ENCODE measurements at places on chromosomes 2 and 18.
A peak's percentile ranks its signal among the peaks of the same experiment; 100 is the strongest.

DNA sequence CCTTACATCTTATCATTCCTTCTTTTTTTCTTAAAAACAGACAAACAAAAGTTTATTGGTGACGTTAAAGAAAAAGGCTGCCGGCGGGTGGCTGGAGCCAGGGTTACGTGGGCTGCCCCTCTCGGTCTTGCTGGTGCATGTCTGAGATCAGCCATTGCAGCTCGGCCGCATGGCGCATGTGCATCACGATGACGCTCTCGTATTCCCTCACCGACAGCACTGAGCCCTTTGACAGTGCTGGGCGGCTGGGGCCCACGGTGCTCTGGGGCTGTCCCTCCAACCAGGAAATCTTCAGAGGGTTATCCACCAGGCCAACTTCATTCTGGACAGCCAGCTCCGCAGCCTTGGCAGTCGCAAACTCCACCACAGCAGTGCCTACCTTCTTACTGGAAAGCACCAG is 1081.8 kb upstream of the TMEFF2 start:
- no peak for DNase-seq

DNA sequence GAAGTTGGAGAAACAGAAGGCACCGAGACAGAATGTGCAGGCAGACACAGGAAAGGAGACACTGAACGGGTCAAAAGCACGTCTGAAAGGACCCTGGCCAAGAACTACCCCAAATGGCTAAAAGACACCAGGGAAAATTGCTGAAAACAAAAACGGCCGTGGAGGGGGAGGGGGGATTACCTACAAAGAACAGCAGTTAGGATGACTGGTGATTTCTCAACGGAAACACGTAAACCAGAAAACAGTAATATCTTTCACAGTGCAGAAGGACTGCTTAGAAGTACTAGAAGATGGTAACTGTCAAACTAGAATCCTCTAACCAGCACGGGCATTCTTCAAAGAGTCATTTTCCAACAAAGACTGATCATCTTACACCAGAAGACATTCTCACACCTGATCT is 142.6 kb downstream of the HDAC4 start:
- no peak for DNase-seq

- DNase-seq, result no peak
Measured at GRCh38 chr2:70942396-70943204, 6.9 kb downstream of the ATP6V1B1 start.

DNA sequence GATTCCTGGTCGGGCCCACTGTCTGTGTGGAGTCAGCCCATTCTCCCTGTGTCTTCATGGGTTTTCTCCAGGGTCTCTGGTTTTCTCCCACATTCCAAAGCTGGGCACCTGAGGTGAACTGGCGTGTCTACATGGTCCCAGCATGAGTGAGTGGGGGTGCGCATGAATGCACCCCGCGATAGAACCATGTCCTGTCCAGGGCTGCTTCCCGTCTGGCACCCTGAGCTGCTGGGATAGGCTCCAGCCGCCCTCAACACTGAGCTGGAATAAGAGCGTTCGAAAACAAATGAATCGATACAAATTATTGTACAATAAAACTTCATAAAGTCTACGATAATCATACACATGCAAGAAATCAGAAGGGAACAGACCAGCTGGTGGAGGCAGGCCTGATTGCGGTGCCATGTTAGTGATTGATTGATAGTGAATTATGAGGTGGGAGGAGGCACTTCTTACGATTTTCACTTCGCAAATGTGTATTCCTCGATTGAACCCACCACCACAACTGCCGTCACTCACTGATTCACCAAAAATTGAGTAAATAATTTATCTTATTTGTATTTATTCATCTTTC is 186.6 kb downstream of the MGAT5 start:
- DNase-seq, result no peak

- no peak for DNase-seq
Measured at GRCh38 chr18:25360301-25360899, 8.4 kb upstream of the ZNF521 start.

DNA sequence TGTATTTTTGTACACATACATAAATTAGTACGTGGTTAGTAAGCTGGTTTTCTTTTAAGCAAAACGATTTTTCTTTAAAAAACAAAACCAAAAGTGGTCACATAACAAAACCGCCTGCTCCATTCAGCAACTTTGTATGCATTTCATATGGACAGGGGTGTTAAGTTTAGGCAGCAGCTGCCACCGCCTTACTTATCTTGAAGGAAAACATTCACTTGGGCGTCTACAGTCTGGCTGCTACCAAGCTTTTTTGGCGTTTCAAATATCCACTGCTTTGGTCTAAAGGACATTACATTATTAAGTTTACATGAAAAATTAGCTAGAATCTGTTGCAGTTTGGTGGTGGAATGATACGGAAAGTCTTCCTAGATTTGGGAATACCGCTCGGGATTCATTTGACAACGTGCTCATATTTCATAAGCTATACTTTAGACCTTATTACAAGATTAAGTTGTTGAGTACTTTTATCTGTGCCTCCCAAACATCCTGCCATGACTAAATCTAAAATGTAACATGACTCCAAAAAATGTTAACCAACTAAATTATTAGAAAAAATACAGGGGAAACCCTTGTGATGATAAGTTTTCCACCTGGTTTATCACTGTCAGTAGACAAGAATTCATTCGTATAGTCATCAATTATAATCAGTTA is 214.8 kb downstream of the NEDD4L start:
- DNase-seq, result no peak

DNA sequence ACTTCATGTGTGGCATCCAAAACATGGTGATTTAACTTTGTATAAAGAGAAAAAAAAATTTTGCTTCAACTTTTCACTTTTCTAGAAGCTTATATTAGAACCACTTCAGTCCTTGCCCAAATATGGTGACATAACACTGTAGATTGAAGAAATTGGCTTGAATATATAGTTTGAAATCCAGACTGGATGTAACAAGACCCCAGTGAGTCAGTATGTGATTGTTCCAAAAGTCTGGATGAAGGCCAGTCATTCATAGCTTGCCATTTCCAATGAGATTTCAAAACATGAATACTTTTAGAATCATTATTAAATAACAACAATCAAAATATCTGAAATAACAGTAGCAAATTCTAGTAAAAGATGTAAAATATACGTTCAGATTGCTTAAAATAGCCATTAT is 104.8 kb upstream of the FN1 start:
- DNase-seq, result no peak

DNA sequence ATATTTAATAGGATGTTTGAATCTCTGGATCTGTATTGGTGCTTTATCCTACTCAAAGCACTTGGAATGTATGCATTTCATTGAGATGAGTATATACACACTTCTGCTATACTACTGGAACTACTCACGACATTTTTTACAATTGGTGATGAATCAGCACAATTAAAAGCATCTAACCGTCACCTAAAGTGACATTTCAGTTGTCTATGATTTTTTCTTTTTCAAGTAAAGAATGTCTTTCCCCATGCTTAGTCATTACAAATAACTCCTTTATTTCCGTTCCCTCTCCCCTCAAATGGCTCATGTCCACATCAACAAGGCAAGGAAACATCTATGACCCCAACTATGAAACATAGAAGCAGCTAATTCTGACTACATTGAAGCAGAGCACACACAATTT is 77.3 kb downstream of the CLIP4 start:
- no peak for DNase-seq

GRCh38 chr2:202782940-202783558 is 88.5 kb downstream of the ICA1L start:
- DNase-seq, result no peak

DNA sequence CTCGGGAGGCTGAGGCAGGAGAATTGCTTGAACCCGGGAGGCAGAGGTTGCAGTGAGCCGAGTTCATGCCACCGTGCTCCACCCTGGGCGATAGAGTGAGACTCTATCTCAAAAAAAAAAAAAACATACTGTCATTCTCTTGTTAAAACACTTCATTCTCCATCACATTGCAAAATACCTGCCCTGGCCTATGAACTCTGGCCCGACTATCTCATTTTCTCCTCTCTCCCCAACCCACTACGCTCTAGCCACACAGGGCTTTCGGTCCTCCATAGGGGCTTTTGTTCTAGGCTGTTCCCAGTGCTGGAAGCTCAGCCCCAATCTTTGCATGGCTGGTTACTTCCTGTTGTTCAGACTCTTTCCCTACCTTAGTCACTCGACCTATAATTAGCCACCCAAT is 10.3 kb downstream of the CEP76 start:
- no peak for DNase-seq

DNA sequence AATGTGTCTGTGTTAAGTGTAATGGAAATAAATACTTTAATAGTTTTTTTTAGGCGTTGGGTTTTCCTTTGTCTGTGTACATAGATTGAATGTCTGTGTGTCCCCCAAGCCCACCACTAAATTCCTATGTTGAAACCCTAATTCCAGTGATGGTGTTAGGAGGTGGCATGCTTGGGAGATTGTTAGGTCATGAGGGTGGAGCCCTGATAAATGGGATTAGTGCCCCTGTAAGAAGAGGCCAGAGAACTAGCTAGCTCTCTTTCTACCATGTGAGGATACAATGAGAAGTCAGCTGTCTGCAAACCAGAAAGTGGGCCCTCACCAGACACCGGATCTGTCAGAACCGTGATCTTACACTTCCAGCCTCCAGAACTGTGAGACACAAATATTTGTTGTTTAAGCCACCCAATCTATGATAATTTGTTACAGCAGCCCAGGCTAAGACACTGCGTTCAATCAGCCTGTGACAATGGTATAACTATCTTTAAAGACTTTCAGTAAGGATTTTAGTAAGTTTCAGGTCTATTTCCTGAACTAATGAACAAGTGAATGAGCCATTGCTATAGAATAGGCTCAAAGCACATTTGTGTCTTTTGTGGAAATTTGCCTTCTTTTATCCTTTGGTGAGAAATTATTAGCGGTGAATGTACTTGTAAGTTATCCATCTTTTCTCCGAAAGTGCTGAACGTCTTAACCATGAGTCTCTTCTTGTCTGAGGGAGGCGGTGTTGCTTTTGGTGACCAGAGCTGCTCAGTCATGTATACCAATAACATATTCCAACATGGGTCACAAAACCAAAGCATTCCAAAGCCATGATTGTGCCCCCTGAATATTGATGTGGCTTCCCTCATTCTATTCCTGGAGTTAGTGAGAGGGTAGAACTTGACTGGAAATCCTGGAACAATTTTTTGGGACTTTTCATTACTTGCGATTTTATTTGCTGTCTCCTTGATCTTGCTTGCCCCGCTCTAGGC is 29.6 kb upstream of the IL1R1 start:
- DNase-seq, result no peak

- DNase-seq, result no peak
Measured at GRCh38 chr2:200408428-200409316, 101.2 kb downstream of the KCTD18 start.

DNA sequence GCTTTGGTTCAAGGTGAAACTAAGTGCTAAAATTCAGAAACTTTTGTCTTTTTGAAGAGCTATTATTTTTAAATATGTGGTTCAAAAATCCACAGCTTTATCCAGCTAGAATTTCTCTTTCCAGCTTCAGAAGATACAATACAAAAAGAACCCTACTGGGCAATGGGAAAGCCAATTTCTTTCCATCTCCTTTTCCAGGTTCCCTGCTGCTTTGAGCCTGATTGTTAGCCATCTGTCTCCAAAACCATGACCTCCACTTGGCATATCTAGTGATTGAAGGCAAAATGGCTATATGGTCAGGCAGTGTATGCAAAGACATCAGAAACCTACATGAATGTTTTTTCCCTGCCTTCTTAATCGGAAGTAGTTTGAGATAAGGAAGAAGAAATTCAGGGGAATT is 134.1 kb downstream of the KCNH7 start:
- DNase-seq, result no peak

DNA sequence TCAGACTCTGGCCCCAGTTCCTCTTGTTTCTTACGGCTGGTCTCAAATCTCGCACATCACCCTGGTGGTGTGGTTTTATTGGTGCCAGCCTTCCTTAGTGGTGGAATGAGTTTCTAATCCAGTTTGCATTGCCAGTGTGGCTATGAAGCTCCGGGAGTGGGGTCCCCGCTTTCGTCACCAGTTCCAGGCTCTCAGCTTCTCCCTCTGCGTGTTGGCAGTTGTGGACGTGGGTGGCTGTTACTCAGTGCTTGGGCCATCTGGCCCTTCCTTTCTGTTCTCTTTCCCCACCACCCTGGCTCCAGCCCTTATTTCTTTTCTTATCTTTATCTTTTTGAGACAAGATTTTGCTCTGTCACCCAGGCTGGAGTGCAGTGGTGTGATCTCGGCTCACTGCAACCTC is 30.1 kb downstream of the EFR3B start:
- no peak for DNase-seq

GRCh38 chr2:230012267-230012884 is 56.3 kb downstream of the SLC16A14 start:
- DNase-seq, result no peak

DNA sequence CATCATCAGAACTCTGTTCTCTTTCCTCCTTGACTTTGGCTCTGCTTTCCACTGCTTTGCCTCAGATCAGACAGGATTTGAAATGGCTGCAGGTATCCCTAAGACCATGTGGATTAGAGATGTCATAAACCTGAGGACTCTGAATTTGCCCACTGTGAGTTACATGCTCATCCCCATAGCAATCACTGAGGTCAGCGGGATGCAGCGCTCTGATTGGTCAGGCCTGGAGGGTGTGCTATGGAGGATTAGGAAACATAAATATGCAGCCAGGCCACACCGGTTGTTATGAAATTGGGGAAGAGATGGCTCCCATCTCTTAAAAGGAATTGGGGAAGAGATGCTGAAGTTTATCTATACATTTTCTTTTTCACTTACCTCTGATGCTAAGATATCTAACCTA is 73.7 kb upstream of the DNAJC10 start:
- DNase-seq, result peak; percentile 8

DNA sequence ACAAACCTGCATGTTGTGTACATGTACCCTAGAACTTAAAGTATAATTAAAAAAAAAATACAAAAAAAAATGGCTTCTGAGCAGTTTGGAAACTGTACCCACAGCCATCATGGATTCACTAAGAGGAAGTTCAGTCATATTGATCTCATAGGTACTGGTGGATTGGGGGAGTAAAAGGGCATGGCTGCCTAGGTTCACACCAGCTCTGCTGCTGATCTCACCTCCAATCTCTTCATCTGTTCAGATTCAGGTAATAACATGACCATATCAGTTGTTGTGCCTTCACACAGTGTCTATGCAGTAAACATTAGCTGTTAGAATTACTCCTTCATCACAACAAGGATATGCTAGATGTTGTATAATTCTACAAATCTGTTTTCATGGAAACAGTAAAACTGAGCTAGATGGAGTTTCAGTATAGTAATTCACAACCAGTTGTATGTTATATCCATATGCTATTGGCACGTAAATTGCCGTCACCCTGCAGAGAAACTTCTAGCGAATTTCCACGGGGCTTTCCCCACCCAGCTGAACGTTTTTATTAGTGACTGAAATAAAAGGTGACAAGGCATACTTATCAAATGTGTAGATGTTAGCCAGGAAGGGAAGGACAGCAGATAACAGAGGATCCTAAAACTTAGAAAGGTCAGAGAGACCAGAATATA is 59.3 kb upstream of the ITM2C start:
- DNase-seq, result no peak

GRCh38 chr2:219551441-219552381 is 7.9 kb downstream of the TMEM198 start:
- no peak for DNase-seq
